Urinary bladder (tissue), 4 donors: ENCODE measurements at places on chromosomes 5 and 9.

GRCh38 chr9:114409103-114409780 lies 21.5 kb upstream of the AKNA start:
- no peak for DNase-seq

DNA sequence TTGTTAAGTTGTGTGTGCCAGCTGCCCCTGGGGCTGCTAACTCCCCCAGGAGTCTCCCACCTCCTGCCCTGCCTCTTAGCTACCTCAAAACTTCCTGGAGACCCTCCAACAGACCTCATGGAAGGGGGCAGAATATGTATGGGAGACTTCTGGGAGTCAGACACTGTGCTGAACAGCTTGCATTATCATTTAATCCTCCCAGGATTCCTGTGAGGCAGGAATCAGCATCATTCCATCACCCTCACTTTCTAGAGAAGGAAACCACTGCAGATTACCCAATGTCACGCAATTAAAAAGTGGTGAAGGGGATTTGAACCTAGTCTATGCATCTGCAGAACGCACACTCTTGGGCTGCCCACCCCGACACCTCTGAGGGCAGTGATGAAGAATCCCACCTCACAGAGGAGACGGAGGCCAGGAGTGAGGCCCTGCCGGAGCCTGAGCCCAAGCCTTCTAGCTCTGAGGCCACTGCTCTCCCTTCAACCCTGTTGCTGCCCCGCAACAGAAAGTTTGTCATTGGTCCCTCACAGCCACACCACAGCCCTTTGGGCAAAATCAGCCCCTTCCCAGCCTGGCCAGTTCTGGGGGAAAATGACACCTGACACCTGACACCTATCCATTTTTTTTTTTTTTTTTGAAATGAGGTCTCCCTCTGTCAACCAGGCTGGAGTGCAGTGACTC lies 30.3 kb upstream of the IL17B start:
- no peak for DNase-seq

DNA sequence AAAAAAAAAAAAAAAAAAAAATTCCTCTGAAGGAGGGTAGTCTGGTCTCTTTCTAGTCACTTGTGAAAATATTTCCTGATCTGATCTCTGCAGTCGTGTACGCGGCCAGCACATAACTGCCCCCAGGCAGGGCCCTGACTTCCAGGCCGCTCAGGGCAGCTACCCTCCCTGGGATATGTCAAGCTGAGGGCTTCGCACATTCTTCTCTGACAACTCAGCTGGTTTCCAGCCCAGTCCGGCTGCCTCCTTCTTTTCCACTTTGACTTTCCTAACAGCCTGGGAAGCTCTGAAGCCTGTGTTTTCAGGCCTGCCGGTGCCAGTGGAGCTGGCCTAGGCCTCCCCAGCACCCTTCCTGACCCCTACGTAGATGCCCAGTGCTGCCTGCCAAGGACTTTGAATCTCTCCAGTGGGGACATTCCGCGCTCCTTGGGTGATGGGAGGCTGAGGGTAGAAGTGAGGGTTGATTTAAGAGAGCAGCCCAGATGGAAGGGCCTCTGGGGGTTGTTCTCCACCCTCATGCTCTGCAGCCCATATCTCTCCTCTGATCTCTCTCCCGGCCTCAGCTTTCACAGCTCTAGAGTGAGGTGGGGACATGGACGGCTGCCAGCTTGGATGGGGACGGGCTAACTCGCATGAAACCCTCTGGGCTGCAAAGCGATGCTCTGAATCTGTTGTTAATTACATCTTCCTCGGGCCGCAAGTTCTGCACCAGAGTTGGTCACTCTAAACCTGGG lies 20.7 kb downstream of the COL5A1 start:
- peak; percentile 69 for DNase-seq

DNA sequence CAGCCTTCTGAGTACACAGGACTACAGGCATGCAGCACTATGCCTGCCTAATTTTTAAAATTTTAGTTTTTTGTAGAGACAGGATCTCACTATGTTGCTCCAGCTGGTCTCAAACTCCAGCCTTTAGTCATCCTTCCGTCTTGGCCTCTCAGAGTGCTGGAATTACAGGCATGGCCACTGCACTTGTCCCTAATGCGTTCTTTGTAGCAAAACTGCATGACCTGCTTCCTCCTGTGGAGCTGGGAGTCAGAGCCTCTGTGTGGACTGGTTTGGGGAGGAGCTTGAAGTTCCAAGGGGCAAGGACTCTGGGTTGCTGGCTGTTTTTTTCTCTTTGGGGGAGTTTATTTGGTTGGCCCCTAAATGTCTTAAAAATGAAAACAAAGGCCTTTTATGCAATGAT lies 22.7 kb upstream of the ANKRD34B start:
- DNase-seq: no peak

DNA sequence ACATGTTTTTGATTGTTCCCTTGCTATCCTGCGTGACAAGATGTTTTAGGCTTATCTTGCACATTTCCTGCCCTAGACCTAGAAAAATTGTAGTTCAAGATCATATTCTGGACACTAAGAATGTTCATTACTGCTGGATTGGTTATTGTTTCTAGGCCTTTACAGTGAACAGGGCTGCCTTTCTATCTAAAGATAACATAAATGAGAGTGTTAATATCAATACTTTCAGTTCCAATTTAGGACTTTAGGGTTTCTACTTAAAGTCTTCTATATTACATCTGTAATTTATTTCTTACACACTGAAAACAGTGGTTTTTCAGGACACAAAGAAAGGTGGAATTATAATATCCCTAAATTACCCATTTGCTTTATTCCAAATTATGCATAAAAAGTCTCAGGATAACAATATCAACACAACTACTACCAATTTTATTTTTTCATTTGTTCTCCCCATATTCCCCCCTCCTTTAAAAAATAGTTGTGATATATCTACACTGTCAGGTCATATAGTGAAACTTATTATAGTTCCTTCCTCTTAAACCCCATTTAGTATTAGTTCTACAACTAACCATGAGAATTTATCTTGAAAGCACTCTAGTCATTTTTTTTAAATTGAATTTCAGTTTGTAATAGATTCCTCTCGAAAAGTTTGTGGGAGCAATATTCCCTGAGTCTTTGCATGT lies 293.9 kb upstream of the RIOK2 start:
- DNase-seq: no peak

DNA sequence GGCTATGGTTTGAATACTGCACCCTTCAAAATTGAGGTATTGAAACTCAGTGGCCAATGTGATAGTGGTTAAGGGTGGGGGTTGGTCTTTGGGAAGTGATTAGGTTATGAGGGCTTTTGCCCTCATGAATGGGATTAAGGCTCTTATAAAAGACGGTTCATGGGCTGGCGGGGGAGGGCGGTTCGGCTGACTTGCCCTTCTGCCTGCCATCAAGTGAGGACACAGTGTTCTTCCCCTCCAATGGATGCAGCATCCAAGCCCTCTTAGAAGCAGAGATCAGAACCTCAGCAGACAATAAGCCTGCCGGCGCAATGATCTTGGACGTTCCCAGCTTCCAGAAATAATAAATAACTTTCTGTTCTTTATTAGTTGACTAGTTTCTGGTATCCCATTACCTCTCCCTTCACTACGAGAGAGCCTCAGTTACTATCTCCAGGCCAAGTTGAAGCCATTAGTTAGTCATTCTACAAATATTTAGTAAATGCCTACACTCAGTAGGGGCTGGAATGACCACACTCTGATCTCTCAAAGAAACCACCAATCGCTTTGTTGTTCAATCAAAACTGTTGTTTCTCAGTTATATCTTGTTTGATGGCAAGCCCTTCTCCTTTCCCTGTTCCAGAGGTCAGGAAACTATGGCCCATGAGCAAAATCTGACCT lies 219.3 kb downstream of the TSSK1B start:
- no peak for DNase-seq
